ENCODE measurements at places on chromosomes 13 and 19.
A peak's percentile ranks its signal among the peaks of the same experiment; 100 is the strongest.

GRCh38 chr13:42048342-42048683, at the start of gene DGKH:
Gene DGKH (plus strand): TSS chr13:42048648. CDS start chr13:42048774, 126 bp downstream.
- no peak for DNase-seq

DNA sequence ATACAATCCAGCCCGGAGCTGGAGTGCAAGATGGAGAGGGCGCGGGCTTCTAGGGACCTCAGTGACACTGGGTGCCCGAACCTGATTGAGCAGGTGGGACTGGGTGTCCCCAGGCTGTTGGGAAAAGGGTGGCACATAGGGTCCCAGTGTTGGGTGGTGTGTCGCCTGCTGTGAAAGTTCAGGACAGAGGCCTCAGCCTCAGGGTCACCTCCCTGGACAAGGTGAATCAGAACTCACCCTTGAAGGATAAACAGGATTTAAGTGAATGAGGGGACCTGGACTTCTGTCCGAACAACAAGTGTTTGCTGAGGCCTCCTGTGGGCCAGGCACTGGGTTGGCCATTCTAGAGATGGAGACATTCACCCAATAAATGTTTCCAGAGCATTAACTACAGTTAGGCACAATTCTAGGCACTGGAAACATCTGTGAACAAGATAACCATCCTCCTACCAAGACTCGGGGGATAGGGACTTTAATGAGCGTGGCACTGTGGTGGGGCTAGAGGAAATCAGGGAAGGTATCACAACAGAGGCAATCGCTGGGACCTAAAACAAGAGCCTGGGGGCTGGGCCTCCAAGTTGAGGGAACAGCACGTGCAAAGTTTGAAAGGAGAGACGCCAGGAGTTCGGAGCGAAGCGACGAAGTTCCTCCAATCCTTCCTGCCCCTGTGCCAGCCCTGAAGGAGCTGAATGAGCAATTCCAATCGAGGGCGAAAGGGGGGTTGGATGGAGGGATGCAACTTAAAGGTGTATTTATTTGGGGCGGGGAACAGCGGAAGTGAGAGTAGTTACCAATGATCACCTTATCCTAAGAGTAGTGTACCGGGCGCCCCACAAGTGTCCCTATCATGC, 921 bp upstream of the POLD1 start:
- no peak for DNase-seq

GRCh38 chr19:2495651-2496316, 19.9 kb downstream of the GADD45B start:
- DNase-seq = no peak

DNA sequence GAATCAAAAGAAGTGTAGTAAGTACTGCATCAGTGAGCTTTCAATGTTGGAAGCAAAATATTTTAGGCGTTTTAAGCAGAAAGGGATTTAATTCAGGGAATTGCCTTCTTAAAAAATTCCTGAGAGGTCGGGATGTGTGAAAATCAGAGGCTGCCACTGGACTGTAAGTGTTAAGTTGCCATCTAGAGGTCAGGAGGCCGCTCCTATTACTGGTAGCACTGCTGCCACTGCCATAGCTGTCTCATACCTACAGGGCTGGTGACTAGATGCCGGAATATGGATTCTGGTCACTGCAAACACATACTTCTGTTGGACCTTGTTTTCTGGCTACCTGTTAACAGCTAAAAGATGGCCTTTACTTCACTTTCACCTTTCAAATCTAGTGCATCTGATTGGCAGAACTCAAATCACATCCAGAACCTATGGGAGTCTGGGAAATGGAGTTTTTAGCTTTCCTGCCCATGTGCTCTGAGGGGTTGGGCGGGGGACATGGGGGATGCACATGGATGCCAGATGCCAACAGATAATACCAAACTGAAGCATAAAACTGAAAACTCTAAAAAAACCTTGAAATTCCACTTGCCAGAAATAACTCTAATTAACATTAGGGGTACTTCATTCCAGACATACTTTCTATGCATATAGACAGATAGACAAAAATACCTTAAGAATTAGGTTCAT, 29.8 kb downstream of the DGKH start:
- DNase-seq = no peak

DNA sequence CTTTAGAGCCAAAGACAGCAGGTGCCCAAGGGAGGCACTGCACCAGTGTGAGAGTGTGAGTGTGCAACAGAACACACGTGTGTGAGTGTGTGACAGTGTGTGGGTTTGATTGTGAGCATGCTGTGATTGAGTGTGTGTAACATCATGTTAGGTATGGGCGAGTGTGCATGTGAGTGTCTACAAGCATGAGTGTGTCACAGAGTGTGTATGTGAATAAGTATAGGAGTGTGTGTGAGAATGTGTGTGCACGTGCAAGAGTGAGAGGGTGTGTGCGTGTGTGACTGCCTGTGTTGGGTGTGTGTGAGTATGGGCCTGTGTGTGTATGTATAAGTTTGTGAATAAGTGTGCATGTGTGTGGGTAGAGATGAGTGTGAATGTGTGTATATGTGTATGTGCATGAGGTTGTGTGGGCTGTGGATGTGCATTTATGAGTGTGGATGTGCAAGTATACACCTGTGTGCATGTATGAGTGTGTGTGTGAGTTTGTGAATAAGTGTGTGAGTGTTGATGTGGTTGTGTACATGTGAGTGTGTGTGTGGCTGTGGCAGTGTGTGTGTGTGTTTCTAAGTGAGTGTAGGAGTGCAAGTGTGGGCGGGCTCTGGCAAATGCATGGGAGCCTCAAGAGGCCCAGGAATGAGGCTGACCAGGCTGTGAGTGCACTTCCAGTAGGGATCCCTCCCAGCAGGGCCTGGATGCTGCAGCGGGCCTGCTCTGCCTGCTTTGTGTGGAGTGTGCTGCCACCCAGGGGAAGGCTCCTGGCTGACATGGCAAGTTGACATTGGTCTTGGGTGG, 198.4 kb downstream of the COL4A1 start:
- peak; percentile 80 for DNase-seq

DNA sequence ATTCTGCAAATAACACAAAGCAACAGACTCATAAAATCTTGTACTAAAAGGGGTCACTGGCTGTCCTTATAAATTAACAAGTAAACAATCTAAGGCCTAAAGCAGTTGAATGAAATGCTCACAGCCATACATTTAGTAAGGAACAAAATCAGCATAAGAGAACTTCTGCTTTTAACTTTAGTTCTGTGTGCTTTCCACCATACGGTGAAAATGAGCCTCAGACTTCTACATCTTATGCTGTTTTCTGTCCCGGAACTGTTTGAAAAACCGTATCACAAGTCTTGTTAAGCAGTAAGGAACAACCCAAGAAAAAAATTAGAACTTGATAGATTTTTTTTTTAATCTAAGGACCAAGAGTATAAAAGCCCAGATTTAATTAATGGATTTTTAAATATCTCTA, 549.1 kb upstream of the MIR17HG start:
- no peak for DNase-seq

DNA sequence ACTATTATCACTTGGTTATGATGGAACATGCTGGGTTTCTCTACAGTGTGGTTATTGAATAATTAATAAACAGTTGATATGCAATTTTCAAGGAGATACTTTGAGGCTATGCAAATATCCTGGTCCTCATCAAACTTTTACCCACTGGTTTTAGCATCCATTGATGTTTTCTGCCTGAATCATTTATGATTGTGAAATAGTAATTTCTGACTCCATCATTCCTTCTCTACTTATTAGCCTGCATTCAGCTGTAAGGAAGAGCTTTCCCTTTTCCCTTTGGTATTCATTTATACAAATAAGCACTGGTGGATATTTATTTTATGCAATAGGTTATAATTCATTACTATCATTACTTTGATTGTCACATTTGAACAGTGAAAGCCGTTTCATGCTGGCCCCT, 13.9 kb upstream of the DNAJC15 start:
- no peak for DNase-seq

GRCh38 chr13:51689663-51689996, 105.4 kb downstream of the WDFY2 start:
- no peak for DNase-seq

DNA sequence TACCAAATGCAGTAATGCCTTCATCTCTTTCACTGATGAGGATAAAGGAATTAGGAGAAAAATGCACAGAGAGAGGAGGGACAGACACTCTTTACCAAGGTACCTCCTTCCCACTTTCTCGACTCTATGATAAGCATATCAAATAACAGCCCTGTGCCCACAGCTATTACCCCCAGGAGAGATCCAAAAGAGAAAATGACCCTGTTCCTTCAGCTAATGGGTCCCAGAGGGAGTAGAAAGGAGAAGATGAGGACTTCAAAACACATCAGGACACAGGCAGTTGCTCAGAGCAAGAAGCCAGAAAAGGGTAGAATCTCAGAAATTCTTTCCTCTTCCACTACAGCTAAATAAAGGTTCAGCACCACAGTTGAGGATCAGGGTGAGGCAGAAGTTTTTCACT, 80.6 kb downstream of the ABCC4 start:
- no peak for DNase-seq

GRCh38 chr19:831407-832369, 4.1 kb downstream of the AZU1 start:
- no peak for DNase-seq

GRCh38 chr13:51613535-51613934, 29.3 kb downstream of the WDFY2 start:
- no peak for DNase-seq

All from PC-3 (cell line).